A549 treated with Hydrocortisone at 1 μM for 4 hours (cell line): ENCODE measurements at places on chromosomes 11 and 22. TPM values are rescaled to one million over a fixed set of nuclear protein-coding genes. Genes with fewer than 3 reads are reported as not detected.

Gene BIK
- 1.5 to 2.6 TPM (median 1.9 TPM) in 5 replicates for total RNA-seq

Gene PRAME
- 94.6 to 117 TPM (median 102 TPM) in 5 replicates for total RNA-seq

Gene OR5AN1
- total RNA-seq, result not detected in 5 replicates

Gene GLYAT
- not detected in 5 replicates for total RNA-seq

Gene CPT1A
- 26.7 to 34.4 TPM (median 30.6 TPM) in 5 replicates for total RNA-seq

Gene MMP27
- not detected in 5 replicates for total RNA-seq
